ENCODE measurements at places on chromosomes 1 and 21.
A peak's percentile ranks its signal among the peaks of the same experiment; 100 is the strongest.

GRCh38 chr1:75373542-75374159, 237.3 kb downstream of the SLC44A5 start:
- DNase-seq: no peak

DNA sequence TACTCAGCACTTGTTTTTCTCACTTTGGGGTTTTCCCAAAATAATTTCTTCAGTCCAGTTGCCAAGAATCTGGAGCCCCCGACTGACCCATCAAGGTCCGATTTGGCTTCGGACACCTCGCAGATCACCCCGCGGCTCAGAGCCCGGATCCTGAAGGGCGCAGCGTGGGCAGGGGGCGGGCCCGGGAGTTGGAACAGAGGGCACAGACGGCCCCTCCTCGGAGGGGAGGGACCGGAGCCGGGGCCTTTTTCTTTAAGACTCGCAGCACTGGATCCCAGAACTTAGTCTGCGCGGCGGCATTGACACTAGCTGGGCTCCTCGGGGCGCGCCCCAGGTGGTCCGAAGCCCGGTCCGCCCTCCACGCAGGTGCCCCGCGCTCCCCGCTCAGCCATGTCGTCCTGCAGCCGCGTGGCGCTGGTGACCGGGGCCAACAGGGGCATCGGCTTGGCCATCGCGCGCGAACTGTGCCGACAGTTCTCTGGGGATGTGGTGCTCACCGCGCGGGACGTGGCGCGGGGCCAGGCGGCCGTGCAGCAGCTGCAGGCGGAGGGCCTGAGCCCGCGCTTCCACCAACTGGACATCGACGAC, at the start of gene CBR3:
TSS of gene CBR3 (plus strand) at position 277 of the 588 bp plus-strand sequence. CDS start at position 391, 114 bp downstream.
- peak; percentile 42 for DNase-seq

DNA sequence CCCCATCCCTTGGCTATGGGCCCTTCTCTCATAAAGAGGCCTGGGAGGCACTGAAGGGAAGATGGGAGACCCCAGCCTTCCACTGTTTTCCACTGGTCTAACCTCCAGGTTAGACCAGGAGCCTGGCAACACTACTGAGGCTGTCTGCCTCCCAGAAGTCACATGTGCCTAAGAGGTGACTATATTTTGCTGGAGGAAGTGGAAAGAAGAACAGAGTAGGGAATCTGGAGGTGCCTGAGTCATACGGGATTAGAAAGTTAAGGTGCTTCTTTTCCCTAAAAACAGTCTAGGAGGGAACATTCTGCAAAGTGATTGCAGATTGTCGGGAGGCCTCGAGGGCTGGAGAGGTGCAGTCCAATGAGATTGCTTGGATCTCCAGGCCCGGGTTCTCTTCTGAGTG, 4.6 kb downstream of the NFASC start:
- DNase-seq: no peak

DNA sequence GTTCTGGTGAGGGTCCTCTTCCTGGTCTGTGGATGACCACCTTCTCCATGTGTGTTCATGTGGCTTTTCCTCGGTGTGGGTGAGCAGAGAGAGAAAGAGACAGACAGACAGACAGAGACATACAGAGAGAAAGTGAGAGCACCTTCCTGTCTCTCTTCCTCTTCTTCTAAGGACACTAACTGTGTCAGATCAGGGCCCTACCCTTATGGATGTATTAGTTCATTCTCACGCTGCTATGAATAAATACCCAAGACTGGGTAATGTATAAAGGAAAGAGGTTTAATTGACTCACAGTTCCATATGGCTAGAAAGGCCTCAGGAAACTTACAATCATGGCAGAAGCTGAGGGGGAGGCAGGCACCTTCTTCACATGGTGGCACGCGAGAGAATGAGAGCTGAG, 131.5 kb upstream of the ZNF648 start:
- no peak for DNase-seq

DNA sequence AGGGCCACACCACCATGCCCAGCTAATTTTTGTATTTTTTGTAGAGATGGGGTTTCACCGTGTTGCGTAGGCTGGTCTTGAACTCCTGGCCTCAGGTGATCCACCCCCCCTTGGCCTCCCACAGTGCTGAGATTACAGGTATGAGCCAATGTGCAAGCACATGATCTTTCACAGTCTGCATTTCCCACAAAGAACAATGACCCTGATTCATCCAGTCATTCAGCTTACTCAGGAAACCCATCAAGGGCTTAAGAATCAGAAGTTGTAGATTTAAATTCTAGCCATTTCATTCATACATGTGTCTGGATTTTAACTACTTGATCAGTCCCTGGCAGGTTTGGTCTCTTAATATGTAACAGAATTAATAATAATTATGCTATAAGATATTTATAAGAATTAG, 2065.7 kb downstream of the MRPL39 start:
- DNase-seq: no peak

- no peak for DNase-seq
These were observed 1171.4 kb upstream of the ADGRL2 start for GRCh38 chr1:80629304-80629837.

- DNase-seq: no peak
These were observed 358.4 kb upstream of the SGIP1 start for GRCh38 chr1:66175581-66175980.

DNA sequence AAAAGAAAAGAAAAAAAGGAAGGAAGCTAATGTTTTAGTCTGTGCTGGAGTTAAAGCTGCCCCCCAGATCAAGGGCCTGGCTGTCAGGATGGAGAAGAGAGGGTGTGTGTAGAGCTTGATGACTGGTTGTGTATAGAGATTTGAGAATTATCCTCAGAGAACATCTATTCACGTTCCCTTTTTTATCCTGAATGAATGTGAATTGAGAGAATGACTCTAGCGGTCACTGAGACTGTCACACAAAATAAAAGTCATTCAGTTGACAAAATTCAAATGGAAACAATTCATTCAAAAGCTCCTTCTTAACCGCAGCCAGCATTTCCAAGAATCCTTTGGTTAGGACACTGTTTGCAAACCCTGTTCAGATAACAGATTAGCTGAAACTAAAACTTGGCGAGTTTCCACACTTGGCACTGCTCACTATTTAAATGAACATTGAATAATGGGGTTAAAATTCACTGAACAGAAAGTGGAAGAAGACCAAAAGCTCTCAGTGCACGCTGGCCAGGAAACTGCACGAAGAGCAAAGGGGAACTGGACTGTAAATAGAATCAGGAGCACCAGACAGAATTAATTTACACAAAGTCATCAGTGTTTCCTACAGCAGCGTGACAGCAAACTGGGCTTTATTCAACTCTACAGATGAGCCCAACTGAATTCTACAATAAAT, 13.6 kb upstream of the FAM89A start:
- DNase-seq: peak; percentile 63

DNA sequence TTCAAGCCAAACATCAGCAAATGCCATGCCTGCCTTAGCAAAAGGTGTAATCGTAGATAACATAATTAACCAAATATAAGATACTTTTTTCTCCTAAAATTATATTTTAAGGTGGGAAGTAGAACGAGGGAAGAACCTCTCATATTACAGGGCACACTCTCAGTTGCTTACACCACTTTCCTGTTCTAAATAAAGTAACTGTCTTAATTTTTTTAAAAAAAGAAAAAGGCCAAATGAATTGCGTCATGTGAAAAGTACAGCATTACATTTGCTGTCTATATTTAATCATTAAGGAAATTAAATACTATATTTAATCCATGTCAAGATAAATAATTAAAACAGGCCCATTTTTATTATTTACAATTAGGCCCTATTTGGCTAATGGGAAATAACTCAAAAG, 23.7 kb downstream of the JAK1 start:
- peak; percentile 36 for DNase-seq

DNA sequence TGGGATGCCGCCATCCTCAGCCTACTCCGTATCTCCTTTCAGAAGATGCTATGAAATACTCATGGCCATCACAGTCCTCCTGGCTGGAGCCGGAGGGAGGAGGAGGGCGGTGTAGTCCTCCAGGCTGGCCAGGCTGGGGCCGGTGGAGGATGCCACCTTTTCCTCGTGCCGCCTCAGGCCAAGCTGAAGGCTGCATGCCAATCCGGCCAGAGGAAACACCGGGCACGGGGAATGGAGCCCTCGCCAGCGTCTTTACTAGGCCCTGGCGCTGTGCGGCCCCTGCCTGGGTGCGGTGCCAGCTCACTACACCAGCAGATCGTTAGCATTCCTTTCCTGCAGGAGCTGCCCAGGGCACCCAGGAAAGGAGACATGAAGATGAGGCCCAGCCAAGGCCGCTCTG, 70.1 kb downstream of the CASZ1 start:
- no peak for DNase-seq

- DNase-seq: no peak
These were observed 391 bp upstream of the KIAA1614 start for GRCh38 chr1:180912211-180912800.

DNA sequence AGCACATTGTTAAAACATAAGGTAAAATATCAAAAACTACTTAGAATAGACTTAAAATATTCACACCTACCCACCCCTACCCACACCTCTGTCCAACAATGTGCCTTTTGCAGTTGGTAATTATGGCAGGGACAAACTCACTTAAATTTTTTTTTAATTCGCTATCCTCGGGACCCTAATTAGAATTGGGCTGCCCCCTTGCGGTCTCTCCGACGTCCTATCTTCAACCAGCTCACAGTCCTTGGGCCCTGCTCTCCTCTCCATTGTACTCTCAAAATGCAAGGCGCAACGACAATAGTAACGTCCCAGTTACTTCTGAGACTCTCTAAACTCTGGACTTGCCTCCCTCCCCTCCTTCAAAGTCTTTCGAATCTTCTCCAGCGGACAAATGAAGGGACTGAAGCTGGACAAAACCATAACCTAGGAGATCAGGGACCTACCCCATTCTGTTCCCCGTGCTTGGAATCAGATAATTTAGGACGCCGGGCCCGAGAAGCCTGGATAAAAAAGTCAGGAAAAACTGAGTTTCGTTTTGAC, 1.1 kb upstream of the CIART start:
- peak; percentile 72 for DNase-seq

DNA sequence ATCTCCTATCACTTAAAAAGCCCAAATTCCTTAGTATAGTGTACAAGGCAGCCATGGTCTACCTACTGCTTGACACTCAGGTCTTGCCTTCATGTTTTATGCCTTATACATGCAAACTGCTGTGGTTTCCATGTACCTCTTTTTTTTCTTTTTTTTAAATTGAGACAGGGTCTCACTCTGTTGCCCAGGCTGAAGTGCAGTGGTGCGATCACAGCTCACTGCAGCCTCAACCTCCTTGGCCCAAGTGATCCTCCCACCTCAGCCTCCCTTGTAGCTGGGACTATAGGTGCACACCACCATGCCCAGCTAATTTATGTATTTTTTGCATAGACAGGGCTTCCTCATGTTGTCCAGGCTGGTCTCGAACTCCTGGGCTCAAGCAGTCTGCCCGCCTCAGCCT, 8.0 kb downstream of the CD55 start:
- no peak for DNase-seq

GRCh38 chr1:107949467-107950253, 15.3 kb downstream of the VAV3 start:
- no peak for DNase-seq

- no peak for DNase-seq
These were observed 20.6 kb downstream of the NDUFS5 start for GRCh38 chr1:39046613-39047210.

DNA sequence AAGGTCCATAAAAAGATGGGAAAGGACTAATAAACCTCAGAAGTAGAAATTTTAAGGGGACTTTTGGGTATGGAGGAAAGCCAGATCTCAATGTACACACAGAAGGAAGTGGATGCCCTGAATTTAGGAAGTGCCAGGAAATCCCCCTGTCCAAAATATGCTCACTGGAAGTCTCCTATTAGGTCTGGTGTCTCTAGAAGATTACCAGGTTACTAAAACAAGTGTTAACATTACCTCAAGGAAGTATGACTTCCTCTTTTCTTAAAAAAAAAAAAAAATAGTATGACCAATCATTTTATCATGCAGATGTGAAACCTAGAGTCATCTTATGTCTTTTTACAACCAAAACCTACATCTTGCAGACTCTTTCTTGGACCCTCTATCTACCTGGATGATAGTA, 30.7 kb downstream of the CD58 start:
- peak; percentile 50 for DNase-seq

GRCh38 chr1:163315773-163316374, 5.9 kb upstream of the NUF2 start:
- no peak for DNase-seq

DNA sequence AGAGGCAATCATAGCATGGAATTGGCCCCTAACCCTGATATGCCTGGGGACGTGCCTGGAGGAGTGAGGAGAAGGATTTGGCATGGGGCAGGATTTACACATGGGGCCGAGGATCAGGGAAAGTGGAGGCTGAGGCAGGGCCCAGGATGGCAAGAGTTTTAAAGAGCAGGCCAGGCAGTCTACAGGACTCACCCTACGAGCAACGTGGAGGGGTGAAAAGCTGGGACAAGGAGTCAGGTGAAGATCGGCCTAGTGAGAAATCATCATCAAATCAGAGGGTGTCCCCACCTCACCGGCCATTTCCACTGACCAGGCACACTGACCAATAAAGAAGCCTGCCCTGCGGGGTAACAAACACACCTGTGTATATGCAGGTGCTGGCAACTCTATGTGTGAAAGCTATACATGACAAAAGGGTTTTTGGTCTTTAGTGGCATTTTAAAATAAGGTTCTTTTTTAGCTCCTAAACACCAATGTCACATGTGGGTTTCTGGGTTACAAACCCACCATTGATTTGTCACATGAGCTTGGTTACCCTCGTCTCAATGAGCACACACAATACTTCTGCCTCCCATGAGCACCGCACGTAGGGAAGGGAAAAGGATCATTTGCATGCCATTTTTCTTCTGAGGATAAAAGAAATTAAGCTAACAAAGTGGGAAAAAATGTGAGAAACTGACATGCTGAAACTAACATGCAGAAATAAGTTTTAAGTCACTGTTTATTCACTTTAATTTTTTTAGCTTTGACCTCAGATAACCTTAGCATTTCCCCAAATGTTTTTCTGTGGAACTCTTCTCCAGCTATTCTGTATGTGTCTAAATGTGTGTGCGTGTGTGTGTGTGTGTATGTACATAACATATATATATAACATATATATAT, 168.1 kb upstream of the EDN2 start:
- no peak for DNase-seq

GRCh38 chr1:106986603-106987002, 69.9 kb upstream of the PRMT6 start:
- DNase-seq: no peak

- DNase-seq: no peak
These were observed 10.8 kb downstream of the AGT start for GRCh38 chr1:230702934-230703678.
